Mucosa of gallbladder (tissue), 1 donor: ENCODE measurements at places on chromosomes 3 and 15.
A peak's percentile ranks its signal among the peaks of the same experiment; 100 is the strongest.

DNA sequence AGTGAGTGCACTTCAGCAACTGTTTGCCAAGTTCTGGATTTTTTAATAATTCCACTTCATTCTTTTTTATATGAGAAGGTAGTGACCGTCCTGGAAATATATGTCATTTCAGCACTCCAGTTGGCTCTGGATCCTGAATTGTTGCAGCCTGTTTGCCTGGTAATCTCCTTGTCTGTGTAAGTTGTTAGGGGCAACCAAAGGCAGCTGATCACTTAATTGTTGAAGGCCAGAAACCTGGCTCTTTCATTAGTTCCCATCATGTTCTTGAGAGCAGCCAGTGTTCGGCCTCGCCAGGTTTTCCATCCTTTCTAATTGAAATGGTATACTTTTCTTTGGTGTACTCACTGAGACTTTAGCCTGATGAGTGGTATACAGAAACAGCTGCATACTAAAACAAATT, 168.6 kb downstream of the SOX2 start:
- DNase-seq, result no peak

DNA sequence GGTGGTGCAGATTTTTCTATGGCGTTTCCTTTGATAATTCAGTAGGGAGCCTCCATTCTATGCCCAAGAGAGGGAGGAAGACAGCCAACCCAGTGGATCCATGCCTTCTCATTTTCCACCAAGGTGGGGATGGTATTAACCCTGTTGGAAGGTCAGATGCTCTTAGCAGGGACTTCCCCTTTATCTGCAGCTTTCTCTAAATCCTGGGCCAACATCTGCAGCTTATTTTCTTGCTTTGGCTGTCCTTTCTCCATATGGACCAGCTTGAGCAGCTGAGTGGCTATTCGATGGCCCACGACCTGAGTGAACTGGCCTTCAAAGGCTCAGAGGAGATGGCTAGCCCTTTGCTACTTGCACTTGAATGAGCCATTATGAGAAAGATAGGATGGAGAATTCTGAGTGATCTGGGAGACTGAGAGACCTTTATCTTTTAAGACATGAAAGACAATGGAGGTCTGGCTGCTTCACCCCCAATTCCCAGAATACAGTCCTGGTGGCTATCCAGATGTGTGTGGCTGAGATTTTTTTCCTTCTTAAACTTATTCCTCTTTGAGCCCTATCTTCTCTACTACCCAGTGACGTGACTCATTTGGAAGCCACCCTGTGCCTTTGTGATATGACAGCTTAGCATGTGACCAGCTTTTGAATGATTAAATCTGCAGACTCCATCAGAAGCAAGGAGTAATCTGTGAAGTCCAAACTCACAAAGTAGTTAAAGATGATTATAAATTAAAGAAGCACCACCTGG, 39.6 kb upstream of the TRAK1 start:
- no peak for DNase-seq

GRCh38 chr3:62454916-62455315, 81.6 kb upstream of the FEZF2 start:
- no peak for DNase-seq

DNA sequence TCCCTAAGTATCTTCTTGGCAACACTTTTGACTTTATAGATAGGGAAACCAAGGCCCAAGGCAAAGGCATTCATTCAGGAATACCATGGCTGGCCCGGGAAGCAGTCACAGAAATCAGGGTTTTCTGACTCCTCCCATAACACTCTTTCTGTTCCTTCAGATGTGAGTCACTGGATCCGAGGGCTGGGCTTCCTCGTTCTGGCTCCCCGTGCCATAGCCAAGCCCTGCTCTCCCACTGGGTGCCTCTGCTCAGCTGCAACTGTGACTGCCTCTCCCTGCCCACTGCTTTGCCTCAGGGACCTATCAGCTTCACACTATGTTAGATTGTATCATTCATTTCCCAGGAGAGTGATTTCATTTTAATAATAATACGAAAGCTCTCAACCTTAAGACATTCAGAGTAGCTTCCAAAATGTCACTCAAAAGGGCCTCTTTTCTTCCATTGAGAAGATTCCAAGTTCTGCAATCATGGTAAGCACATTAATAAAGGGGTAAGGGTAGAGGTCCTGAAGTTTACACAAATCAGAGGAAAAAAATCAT, 50.2 kb downstream of the GABRB3 start:
- peak; percentile 25 for DNase-seq

DNA sequence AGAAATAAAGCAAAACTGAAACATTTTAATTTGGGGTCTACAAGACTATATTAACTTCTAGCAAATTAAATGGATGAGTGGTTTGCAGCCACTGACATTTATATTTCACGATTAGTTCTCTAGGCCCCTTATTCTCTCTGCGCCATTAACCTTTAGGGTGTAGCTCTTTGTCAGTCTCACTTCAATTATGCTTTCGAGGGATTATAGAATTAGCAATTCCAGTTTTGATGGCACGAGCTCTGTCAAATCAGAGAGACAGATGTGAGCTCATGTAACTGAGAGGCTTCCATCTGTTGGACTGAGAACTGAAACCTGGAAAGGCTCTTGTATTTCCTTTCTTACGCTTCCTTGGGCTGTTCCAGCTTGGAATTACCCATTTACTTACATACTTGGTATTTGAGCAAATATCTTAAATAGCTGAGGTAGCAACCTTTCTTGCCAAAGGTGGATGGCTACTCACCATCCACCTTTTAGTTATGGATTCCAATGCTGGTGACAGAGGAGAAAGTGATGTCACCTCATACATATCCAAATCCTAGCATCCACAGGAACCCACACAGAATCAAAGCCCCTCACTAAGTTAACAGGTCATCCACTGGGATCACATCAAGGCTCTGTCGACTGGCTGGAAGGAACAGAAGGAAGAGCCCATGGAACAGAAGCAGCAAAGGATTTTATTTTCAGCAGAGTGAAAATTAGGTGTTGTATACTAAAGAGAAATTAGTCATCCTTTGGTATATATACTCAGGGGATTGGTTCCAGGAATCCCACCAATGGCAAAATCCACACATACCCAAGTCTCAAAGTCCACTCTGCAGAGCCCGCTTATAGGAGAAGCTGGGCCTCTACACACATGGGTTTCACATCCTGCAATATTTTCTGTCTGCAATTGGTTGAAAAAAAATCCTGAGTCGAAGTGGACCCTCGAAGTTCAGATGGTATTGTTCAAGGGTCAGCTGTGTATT, 20.8 kb downstream of the VGLL4 start:
- DNase-seq, result no peak

DNA sequence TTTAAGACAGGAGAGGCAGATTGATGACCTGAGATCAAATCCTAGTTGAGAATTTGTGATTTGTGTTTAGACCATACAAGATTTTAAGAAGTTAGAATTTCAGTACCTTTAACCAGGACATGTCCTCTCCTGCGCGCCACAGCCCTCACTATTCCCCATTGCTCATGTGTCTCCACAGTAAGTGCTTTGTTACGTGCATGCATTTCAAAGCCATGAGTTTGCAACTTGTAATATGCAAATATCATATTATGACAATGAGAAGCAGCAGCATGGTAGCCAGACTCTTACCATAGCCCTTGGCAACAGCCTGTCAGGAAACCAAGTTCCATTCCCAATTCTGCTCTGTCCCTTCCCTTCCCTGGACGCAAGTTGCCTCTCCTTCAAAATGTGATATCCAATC, 73.3 kb upstream of the ATP13A5 start:
- DNase-seq, result no peak
